ENCODE measurements at places on chromosomes 2 and 18. TPM values are rescaled to one million over a fixed set of nuclear protein-coding genes. Genes with fewer than 3 reads are reported as not detected.

- DNase-seq: no peak
These were observed 325.4 kb upstream of the LINC00305 start for GRCh38 chr18:64474255-64474654.

GRCh38 chr2:127551221-127551930 is 15.9 kb downstream of the MYO7B start:
- DNase-seq: no peak

- DNase-seq: no peak
These were observed 131.5 kb downstream of the DNAH7 start for GRCh38 chr2:195937176-195937575.

The HRH4 gene
- 0.19 TPM for total RNA-seq

The ALPI gene
- total RNA-seq: not detected

DNA sequence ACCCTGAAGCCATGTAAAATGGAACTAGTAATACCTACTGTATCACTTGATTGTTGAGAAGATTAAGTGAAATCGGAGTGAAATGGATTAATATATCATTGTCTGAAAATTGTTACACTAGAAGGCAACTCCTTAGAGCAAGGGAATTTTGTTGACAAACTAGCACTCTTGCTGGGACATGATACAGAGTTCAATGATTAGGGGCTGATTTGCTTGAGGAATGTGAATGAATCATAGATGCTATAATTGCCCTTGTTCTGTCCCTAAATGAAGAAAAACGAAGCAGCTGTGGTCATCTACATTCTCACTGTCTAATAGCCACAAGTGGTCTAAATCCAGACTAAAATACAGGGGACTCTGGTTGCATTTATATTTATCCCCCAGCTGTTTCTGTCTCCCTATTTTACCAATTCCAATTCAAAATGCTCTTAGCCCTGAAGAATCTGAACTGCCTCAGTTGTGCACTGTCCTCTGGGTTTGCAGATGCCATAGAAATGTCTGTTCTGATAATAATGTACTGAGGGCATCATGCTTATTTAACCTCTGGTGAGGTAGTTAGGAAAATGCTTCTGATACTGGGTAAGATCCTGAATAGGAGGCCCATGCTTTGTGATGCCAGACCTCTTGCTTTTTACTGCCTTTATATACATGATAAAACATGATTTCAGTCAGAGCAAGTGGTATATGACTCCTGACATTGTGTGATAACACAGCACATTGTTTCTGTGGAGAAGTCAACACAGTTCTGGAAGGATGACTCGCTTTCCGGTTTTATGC is 382.1 kb downstream of the NRXN1 start:
- DNase-seq: no peak

The HNMT gene
- total RNA-seq: 93.6 TPM

GRCh38 chr2:88585969-88586368 is 41.3 kb downstream of the EIF2AK3 start:
- no peak for DNase-seq

- no peak for DNase-seq
These were observed 139.2 kb downstream of the ARL4C start for GRCh38 chr2:234357666-234358065.

The CIB4 gene
- total RNA-seq: not detected

All from liver (tissue), 10 donors.